Fibroblast of lung (primary cell): ENCODE measurements at places on chromosomes 5 and 9. TPM values are rescaled to one million over a fixed set of nuclear protein-coding genes. Genes with fewer than 3 reads are reported as not detected.

TRAF2 gene
- 8.0 and 8.4 TPM in 2 replicates for total RNA-seq

SPINK7 gene
- total RNA-seq, result not detected in 2 replicates

DRD1 gene
- 2.0 and 2.6 TPM in 2 replicates for total RNA-seq

SEMA6A gene
- 0.17 and 0.26 TPM in 2 replicates for total RNA-seq

STPG3 gene
- total RNA-seq, result not detected in 2 replicates

C9 gene
- under 0.01 and 0.33 TPM in 2 replicates for total RNA-seq

C1QTNF2 gene
- 0.77 and 2.3 TPM in 2 replicates for total RNA-seq

TBC1D9B gene
- 47.0 and 48.7 TPM in 2 replicates for total RNA-seq

GHR gene
- total RNA-seq, result 2.3 and 5.4 TPM in 2 replicates

C5orf46 gene
- total RNA-seq, result not detected in 2 replicates

SLC6A7 gene
- total RNA-seq, result not detected in 2 replicates

AGXT2 gene
- not detected in 2 replicates for total RNA-seq

C7 gene
- total RNA-seq, result under 0.01 and 11.6 TPM in 2 replicates

CTSV gene
- under 0.01 and 0.66 TPM in 2 replicates for total RNA-seq

CAMK2A gene
- 0.77 and 2.1 TPM in 2 replicates for total RNA-seq

MEF2C gene
- total RNA-seq, result 5.4 and 12.2 TPM in 2 replicates

ANKRD18A gene
- not detected in 2 replicates for total RNA-seq
